CD4-positive, alpha-beta T cell treated with Interleukin-15 for 1 hour (primary cell): ENCODE measurements at places on chromosomes 2 and 18.

DNA sequence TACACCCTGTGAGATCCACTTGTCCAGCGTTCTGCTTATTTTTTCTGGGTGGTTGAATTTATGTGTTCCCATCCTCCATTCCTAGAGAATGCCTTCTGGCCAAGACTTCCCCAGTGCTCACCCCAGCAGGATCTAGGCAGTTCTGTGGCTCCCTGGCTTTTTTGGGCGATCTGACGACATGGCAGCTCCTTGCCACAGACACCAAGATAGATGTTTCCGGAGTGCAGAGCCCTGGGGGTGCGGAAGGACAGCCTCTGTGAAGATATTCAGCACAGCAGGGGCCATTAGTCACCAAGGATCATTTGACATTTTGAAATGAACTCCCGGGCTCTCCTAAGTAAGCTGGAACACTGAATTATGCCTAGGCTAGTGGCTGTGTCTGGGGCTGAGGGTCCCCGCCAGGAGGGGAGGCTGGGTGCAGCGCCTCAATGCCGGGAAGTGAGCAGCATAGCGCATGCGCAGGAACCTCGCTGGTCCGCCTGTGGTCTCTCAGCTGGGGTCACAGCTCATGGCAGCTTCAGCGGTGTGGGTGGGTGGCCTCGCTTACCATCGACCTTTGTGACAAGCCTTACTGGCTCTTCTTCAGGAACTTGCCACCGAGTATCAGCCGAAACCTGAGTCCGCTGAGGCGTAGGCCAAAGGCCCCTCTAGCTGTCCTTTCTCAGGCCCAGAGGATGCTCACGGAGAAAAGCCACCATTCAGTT lies 60.3 kb downstream of the MEX3C start:
- DNase-seq, result no peak

DNA sequence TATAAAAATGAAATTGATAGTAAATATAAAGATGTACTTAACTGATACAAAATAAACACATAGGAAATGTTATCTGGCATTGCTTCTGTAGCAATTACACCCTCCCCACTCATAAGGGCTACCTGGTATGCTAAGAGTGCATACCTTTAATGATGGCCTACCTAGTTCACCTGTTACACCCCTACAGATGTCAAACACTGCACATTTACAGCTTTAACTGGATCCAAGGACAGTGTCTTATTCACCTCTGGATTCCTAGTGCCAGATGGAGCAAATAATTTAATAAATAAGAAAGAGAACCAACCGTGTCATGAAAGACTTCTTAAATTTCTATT lies 15.3 kb upstream of the SEC11C start:
- no peak for DNase-seq

GRCh38 chr2:152506843-152507242 lies 171.9 kb downstream of the FMNL2 start:
- DNase-seq, result no peak

DNA sequence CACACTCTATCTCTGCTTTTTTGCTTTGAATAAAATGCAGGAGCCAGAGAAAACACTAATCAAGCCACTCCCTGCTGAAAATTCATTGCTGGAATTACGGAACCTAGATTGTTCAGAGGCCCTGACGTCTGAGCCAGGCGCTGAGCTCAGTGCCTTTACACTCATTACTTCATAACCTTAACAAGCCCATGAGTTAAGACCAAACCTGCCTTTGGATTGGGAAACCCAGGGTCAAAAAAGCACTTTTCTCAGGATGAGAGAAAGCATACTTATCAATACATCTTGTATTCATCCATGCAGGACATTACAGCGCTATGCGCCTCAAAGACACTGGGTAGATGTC lies 762 bp downstream of the INO80C start:
- DNase-seq, result no peak

- DNase-seq, result no peak
These were observed 85.5 kb downstream of the SOWAHC start for GRCh38 chr2:109699646-109700045.
